ENCODE measurements at places on chromosomes 11 and 22. TPM values are rescaled to one million over a fixed set of nuclear protein-coding genes. Genes with fewer than 3 reads are reported as not detected.

SLC43A3 gene
- polyA plus RNA-seq: 21.9 TPM

LINC01488 gene
- not detected for polyA plus RNA-seq

GRAMD4 gene
- polyA plus RNA-seq: 23.2 TPM

- DNase-seq: no peak
These were observed 303.0 kb downstream of the CADM1 start for GRCh38 chr11:115201111-115201792.

- DNase-seq: no peak
These were observed 10.8 kb upstream of the SEC14L4 start for GRCh38 chr22:30516273-30516672.

- DNase-seq: no peak
These were observed 3.3 kb upstream of the DGCR8 start for GRCh38 chr22:20076627-20077172.

DNA sequence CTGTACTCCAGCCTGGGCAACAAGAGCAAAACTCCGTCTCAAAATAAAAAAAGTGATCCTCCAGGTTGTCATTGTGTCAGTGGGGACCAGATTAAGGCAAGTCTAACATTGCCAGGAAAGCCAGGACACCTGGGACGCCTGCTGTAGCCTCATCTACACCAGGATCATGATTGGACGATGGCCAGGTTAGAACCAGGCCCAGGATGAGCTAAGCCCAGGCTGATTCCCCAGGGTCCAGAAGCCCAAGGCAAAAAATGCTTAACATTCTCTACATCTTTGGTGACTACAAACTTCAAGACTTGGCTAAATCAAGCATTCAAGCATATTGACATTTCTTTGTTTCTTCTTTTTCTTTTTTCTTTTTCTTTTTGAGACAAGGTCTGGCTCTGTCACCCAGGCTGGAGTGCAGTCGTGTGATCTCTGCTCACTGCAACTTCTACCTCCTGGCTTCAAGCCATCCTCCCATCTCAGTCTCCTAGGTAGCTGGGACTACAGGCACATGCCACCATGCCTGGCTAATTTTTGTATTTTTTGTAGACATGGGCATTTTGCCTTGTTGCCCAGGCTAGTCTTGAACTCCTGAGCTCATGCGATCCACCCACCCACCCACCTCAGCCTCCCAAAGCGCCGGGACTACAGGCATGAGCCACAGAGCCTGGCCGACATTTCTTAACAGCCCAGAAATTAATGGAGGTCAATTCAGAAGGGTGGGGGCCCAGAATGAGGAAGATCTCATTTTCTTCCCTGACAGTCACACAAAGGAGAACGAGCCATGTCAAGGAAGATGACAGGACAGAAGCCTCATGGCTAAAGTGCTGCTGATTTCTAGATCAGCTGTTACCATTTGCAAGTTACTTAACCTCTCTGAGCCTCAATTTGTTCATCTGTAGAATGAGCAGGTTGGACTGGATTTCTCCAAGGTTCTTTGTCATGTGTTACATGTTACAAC lies 12.5 kb upstream of the PTPRJ start:
- no peak for DNase-seq

GRCh38 chr22:38327396-38327795 lies 10.2 kb upstream of the CSNK1E start:
- no peak for DNase-seq

GRCh38 chr22:25346859-25347751 lies 127.7 kb downstream of the CRYBB2 start:
- no peak for DNase-seq
